Motor neuron (in vitro differentiated cells): ENCODE measurements at places on chromosomes 11 and 22. TPM values are rescaled to one million over a fixed set of nuclear protein-coding genes. Genes with fewer than 3 reads are reported as not detected.

TMEM135 gene
- 29.2 and 30.9 TPM in 2 replicates for total RNA-seq

SMIM35 gene
- total RNA-seq: 0.09 and 0.21 TPM in 2 replicates

OR5B21 gene
- 0.36 TPM in 1 of 2 replicates, not detected in the other for total RNA-seq

ART1 gene
- not detected in 2 replicates for total RNA-seq

RASL10A gene
- 0.38 TPM in 1 of 2 replicates, not detected in the other for total RNA-seq

TCN1 gene
- total RNA-seq: not detected in 2 replicates

IPO7 gene
- 68.2 and 68.7 TPM in 2 replicates for total RNA-seq

PGA3 gene
- 0.59 and 1.3 TPM in 2 replicates for total RNA-seq

REXO2 gene
- 35.8 and 39.4 TPM in 2 replicates for total RNA-seq

TEX54 gene
- total RNA-seq: 1.7 and 4.9 TPM in 2 replicates

SYNGR1 gene
- 18.0 and 19.1 TPM in 2 replicates for total RNA-seq

P2RY6 gene
- 0.38 TPM in 1 of 2 replicates, not detected in the other for total RNA-seq

NXPE1 gene
- 0.09 and 0.21 TPM in 2 replicates for total RNA-seq

MAPK8IP2 gene
- total RNA-seq: 21.7 and 24.2 TPM in 2 replicates

IFITM5 gene
- total RNA-seq: 2.1 TPM in 1 of 2 replicates, not detected in the other

H19 gene
- 3.5 and 4.9 TPM in 2 replicates for total RNA-seq

AP2A2 gene
- 35.0 and 35.5 TPM in 2 replicates for total RNA-seq

CEP164 gene
- 45.3 and 59.3 TPM in 2 replicates for total RNA-seq

OR5A1 gene
- 0.05 and 0.08 TPM in 2 replicates for total RNA-seq

RFPL3 gene
- 0.31 TPM in 1 of 2 replicates, not detected in the other for total RNA-seq

OR52E6 gene
- 0.25 TPM in 1 of 2 replicates, not detected in the other for total RNA-seq

TREH gene
- 0.38 and 0.50 TPM in 2 replicates for total RNA-seq

PNPLA5 gene
- total RNA-seq: 0.21 TPM in 1 of 2 replicates, not detected in the other

UPB1 gene
- total RNA-seq: 0.25 and 0.32 TPM in 2 replicates

ZNF70 gene
- total RNA-seq: 5.7 and 6.2 TPM in 2 replicates

GLB1L2 gene
- 0.59 and 1.8 TPM in 2 replicates for total RNA-seq

CBLIF gene
- total RNA-seq: not detected in 2 replicates

TMEM191B gene
- total RNA-seq: 7.0 and 9.0 TPM in 2 replicates

LUZP2 gene
- 35.4 and 35.5 TPM in 2 replicates for total RNA-seq

PDE3B gene
- total RNA-seq: 13.1 and 13.2 TPM in 2 replicates

C11orf86 gene
- total RNA-seq: not detected in 2 replicates

TSKU gene
- 12.1 and 12.5 TPM in 2 replicates for total RNA-seq

CELSR1 gene
- 4.6 and 5.6 TPM in 2 replicates for total RNA-seq

BACE1-AS gene
- total RNA-seq: 11.6 and 15.5 TPM in 2 replicates

MS4A4E gene
- not detected in 2 replicates for total RNA-seq

SCO2 gene
- total RNA-seq: 0.95 TPM in 1 of 2 replicates, not detected in the other

POU2AF1 gene
- 0.78 and 1.0 TPM in 2 replicates for total RNA-seq

NAALADL1 gene
- 3.0 TPM in 1 of 2 replicates, not detected in the other for total RNA-seq

MYO7A gene
- total RNA-seq: 2.2 and 2.3 TPM in 2 replicates

MOGAT2 gene
- not detected in 2 replicates for total RNA-seq

B4GALNT4 gene
- 51.3 and 80.9 TPM in 2 replicates for total RNA-seq

PSMA1 gene
- 307 and 320 TPM in 2 replicates for total RNA-seq

ADAMTS8 gene
- total RNA-seq: 0.23 and 0.38 TPM in 2 replicates

CTSF gene
- 45.7 and 46.1 TPM in 2 replicates for total RNA-seq

ZBED5 gene
- total RNA-seq: 43.8 and 49.8 TPM in 2 replicates

KCNJ5 gene
- 0.60 and 0.81 TPM in 2 replicates for total RNA-seq

SCT gene
- not detected in 2 replicates for total RNA-seq

ZNF214 gene
- 9.8 and 10.4 TPM in 2 replicates for total RNA-seq

CAPN5 gene
- 28.4 and 32.0 TPM in 2 replicates for total RNA-seq

SCGB1C1 gene
- total RNA-seq: not detected in 2 replicates

KIRREL3 gene
- total RNA-seq: 2.3 and 3.2 TPM in 2 replicates
